ENCODE measurements at places on chromosomes 13 and 19.

DNA sequence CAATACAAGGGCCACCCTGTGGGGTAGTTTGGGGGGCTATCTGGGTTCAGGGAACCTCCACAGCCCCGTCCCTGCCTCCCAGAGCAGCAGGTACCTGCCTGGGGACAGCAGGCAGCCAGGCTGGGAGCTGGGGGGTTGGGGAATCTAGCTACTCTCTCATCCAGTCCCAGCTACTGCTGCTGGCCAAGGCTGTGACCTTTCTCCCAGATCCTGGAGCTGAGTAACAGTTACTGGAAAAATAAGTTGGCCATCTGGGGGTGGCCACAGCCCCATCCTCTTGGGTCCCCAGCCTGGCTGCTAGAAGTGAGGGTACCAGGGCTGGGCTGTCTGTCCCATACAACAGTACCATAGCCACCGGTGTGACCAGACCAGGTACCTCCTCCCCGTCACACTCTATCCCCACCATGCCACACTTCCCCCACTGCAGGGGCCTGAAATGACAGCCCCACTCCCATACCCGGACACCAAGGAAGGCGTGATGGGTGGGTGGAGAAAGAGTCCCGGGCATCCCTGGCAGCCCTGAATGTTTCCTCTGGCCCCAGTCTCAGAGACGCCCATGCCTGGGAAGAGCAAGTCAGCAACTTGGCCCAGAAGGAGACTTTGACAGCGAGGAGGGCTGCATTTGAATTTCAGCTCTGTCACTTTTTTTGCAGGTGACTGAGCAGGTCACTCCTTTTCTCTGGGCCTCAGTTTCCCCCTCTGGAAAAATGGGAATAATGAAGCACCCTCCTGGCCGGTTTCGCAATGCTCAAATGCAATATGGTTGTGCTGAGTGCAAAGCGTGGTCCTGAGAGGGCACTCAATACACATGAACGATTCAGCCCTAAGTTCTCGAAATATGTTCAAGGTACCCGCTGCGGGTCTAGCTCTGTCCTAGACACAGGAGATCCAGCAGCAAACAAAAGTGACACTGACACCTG, 30.7 kb upstream of the NFIC start:
- DNase-seq = no peak

DNA sequence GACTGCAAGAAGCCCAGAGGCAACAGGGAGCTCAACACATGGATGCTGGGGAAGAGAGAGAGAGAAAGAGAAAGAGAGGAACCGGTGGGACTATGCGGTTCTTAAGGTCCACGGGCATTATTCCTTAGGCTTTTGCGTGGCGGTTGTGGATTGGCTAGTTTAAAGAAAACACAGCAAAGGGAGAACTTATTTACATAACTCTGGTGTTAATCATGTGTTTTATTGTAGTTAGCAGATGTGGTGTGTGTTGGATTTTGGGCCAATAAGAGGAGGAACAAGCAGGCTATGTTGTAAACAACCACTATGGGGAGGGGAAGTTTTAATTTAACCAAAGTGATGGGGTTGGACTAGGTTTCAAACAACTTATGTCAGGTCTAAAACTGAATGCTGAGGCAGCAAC, 275.3 kb upstream of the KLF12 start:
- no peak for DNase-seq

GRCh38 chr13:53501387-53501786, 472.8 kb downstream of the OLFM4 start:
- DNase-seq = no peak

DNA sequence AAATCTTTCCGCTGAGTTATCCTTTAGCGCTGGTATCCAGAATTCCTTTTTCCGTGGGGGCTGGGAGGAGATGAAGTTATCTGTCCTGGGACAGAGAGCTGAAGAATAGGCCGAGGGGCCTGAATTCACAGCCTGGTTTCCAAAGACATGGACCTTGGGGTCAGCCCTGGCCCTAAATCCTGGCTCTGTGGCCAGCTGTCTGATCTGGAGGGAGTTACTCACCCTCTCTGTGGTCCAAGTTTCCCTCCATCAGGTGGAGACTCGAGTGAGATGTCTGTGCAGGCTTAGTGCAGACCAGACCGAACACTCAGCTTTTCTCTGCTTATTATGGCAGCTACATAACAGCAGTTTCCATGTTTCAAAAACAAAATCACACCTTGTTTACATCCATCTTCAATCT, 59.6 kb downstream of the CDADC1 start:
- DNase-seq = no peak

DNA sequence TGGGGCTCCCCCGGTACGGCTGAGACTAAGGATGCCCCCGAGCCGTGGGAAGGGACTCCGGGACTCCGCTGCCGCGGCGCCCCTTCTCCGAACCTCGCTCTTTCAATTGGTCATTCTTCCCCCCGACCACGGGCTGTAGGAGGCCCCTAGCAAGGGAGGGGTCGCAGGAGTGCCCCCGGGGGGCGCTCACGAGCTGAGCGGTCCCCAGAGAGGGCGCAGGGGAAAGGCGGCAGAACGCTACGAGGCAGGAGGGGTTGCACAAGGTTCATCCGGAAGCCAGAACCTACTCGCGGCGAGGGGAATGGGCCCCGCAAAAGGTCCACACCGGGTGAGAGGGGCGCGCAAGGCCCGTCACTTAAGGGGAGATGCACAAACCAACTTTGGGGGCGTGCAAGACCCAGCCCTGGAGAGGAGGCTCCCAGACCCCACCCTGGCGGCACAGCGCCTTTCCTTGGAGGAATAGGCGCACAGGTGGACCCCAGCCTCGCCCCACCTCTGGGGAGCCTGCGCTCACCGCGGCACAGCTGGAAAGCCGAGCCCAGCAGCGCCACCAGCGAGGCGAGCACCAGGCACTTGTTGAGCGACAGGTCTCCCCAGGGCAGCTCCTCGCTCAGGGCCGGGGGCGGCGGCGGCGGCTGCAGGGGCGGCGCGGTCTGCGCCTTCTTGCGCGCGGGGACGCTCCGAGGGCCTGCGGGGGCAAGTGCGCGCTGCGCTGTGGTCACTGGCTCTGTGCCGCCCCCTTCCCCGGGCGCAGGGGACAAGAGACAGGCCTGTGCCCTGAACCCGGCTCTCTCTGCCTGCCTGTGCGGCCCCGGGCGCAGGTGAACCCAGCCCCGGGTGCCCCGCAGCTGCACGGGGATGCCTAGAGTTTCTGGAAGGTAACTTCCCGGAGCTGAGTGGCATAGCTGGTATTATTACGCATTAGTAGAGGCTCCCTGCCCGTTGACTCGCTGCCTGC, 2.8 kb downstream of the JSRP1 start:
- DNase-seq = peak; percentile 76
